ENCODE measurements at places on chromosomes 3 and 15.
A peak's percentile ranks its signal among the peaks of the same experiment; 100 is the strongest.

DNA sequence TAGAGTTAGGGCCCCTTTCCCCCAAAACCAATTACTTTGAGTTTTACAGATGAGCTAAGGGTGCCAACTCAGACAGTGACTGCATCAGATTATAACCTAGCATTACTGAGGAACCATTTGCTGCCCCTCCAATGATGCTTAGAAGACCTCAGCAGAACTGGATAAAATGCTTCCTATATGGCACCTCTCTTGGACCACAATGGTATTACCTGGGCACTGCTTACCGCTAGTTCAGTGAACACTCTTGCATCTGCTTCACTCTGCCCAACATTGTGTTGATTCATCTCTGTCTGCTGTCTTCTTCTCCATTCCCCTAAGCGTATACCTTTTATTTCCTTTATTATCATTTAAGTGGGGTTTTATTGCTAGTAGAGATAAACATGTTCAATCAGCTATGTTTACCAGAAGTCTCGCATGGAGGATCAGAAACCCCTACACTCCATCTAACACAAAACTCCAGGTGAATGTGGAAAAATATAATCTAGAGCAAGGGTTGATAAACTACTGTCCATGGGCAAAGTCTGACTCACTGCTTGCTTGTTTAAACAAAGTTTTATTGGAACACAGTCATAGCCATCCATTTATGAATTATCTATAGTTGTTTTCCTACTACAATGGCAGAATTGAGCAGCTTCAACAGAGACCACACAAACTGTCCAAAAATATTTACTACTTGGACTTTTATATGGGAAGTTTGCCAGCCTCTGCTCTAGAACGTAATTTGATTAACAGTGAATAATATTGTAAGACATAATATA, 100.2 kb upstream of the PTX3 start:
- peak; percentile 18 for DNase-seq

GRCh38 chr3:81884791-81885190, 123.3 kb upstream of the GBE1 start:
- DNase-seq = no peak

DNA sequence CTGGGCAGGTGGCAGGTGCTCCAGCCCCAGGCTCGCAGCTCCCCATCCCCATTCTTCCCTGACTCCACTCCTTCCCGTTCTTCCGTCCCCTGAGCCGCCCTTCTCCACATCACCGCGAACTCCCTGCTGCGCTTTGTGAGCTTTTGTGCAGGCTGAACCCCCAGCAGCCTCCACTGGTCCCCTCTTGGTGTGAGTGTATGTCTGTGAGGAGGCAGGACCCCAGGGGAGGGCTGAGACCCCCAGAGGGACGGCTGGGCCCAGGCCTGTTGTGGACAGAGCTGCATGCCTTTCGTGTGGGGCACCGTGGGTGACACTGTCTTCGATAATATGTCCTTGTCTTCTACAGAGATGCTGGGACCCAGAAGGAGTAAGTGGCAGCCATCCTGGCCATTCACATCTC, 7.3 kb upstream of the ITIH3 start:
- DNase-seq = no peak

- no peak for DNase-seq
These were observed 127.6 kb downstream of the FBLN2 start for GRCh38 chr3:13676356-13677017.

GRCh38 chr3:10288575-10288960, 4.2 kb downstream of the GHRL start:
- DNase-seq = no peak

GRCh38 chr3:73926360-73927202, 301.8 kb upstream of the PDZRN3 start:
- DNase-seq = no peak

- DNase-seq = no peak
These were observed 62.9 kb downstream of the HMG20A start for GRCh38 chr15:77483425-77484140.

DNA sequence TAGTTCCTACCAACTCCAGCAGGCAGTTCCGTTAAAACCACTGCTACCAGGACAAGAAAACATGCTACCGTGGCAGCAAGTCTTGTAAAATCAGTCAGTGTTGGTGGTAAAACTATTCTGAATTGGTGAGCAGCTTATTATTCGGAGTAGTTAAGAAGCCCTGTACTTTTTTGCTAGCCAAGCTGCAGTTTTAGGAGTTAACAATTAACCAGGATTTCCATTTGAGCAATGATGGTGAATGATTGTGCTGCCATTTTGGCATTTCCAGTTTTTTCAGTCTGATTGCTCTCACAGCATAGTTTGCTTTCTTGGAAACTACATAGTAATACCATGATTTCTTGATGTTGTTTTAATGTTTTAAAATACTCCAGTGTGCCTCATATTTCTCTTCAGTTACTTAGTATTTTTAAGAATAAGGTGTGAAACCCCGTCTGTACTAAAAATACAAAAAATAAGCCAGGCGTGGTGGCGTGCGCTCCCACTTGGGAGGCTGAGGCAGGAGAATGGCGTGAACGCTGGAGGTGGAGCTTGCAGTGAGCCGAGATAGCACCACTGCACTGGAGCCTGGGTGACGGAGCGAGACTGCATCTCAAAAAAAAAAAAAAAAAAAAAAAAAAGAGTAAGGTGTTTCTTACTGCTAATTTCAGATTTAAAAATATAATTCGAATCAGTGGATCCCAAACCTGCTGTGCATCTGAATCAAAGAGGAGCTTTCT, 43.8 kb upstream of the SCAANT1 start:
- no peak for DNase-seq

DNA sequence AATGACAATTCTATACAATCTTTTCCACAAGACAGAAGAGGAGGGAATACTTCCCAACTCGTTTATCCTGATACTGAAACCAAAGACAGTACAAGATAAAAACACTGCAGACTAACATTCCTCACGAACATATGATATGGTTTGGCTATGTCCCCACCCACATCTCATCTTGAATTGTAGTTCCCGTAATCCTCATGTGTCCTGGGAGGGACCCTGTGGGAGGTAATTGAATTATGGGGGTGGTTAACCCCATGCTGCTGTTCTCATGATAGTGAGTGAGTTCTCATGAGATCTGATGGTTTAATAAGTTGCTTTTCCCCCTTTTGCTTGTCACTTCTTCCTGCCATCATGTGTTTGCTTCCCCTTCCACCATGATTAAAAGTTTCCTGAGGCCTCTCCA, 83.9 kb upstream of the PROK2 start:
- no peak for DNase-seq

- DNase-seq = no peak
These were observed 10.1 kb downstream of the AADACL2 start for GRCh38 chr3:151743855-151744254.

GRCh38 chr3:151483488-151483887, 22.6 kb upstream of the IGSF10 start:
- DNase-seq = no peak

GRCh38 chr3:178434206-178434805, 101.9 kb upstream of the KCNMB2 start:
- DNase-seq = no peak

DNA sequence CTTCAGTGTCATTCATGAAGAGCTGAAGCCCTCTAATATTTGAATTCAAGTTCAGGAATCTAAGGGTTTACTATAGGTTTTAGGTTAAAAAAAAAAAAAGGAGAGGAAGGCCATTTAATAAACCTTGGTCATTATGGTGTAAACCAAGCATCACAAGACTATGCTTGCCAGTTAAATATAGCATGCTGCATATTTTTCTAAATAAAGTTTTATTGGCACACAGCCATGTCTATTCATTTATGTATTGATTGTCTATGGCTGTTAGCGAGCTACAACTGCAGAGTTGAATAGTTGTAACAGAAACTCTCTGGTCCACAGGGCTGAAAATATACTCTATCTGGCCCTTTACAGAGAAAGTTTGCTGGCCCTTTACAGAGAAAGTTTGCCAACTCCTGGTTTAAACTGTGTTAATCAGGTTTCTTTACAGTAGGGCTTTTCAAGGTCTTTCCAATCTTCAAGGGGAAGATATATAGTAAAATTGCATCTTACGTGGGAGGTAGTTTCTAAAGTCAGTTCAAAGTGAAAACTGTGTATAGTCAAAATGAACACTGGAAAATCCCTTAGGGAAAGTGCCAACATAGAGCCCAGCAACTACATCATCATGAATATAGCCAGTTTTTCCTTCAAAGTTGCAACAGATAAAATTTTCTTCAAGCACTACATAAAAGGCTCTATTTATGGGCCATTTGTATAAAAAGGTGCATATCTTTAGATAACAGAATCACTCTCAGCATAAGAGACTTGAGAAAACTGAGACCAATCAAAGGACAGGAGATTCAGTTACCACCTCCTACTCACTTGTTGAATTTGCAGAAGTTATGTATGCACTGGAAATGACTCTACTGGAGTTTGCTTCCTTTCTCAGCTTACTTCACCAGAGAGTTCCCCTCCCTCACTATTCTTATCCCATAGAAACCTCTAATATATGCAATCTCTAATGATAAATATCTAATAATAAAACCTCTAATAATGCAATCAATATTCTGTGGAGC, 49.7 kb upstream of the FRMD4B start:
- no peak for DNase-seq
